ENCODE measurements at places on chromosomes 7 and 10.

- DNase-seq, result no peak
Measured at GRCh38 chr10:123938890-123939289, 47.3 kb upstream of the CPXM2 start.

DNA sequence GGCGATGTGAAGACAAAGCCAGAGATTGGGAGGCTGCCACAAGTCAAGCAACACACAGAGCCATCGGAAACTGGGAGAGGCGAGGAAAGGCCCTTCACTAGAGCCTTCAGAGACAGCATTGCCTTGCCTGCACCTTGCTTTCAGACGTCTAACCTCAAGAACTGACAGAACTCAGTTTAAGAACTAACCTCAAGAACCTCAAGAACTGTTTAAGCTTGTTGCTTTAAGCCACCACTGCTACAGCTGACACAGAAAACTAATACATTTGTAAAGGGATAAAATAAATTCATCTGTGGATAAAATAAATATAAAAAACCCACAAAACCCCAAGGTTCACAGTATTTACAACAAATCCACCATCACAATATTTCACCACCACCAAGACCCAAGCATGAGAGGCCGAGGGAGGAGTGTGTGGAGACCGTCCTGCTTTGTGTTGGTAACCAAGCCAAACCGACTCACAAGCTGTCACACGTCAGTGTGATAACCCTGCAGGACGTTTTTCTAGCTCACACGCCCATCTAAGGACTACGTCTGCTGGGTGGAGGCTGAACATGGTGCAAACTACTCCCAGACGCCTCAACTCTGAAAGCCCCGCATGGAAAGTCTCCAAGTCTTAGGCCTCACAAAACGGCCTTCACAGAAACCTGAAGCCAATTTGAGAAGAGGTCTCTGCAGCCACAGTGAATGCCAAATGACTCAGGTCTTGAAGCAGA, 116.8 kb downstream of the ABLIM1 start:
- no peak for DNase-seq

GRCh38 chr10:28253169-28253785, 49.6 kb downstream of the MPP7 start:
- no peak for DNase-seq

DNA sequence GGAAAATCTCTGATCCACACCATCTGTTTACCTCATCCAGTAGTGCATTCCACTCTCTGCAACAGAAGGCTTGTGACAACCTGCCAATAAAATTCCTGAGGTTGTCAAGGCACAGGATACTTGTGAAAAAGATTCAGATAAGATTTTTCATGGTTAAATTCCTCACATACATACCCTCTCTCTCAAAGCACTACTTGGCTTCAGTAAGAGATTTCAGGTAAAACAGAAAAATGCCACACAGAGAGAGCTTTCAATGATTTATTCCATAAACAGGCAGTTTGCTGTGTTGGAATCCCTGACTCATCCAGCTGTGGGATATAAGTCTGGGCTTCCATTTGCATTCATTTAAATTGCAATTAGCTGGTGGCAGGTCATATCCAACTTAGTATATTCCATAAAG, 99.7 kb upstream of the CAV2 start:
- peak; percentile 84 for DNase-seq

DNA sequence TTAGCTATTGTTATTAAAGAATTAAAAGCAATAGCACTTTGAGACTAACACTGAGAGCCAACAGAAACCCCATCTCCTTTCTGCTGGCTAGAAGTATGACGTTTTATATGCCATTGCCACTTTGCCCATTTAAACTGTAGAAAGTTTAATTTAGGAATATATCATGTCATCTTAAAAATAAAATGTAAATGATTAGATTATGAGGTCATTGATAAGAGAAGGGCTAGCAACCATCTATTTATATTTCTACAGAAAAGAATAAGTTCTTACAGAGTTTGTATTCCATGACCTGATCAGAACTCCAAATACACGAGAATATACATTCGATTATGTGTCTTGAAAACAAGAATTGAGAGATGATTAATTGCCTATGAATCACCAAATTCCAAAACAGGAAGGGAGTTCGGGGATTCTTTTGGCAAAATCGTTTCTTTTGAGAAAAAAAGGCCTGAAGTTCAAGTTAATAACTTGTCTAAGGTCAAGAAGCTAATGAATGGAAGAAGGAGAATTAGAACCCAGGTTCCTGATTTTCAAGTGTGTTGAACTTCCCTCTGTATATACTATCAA, 227.0 kb downstream of the TRIL start:
- no peak for DNase-seq

GRCh38 chr7:2488272-2488645, 12.1 kb upstream of the GRIFIN start:
- DNase-seq, result no peak

DNA sequence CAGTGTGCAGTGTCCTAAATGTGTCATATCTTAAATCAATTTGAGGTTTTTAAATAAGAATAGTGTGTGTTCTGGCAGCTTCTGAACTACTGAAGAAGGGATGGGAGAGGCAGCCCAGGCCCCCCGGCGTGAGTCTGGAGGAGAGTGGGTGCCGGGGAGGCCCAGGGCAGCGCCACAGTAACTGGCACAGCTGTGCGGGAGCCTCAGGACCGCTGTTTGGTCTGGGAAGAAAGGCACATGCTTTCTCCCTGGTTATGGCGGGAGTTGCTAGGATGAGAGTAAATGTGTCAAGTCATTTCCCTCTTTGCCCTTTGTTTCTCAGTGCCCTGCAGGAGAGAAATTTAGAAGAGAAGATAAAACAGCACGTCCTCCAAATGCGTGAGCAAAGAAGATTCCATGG, 31.9 kb upstream of the PWWP2B start:
- DNase-seq, result no peak

DNA sequence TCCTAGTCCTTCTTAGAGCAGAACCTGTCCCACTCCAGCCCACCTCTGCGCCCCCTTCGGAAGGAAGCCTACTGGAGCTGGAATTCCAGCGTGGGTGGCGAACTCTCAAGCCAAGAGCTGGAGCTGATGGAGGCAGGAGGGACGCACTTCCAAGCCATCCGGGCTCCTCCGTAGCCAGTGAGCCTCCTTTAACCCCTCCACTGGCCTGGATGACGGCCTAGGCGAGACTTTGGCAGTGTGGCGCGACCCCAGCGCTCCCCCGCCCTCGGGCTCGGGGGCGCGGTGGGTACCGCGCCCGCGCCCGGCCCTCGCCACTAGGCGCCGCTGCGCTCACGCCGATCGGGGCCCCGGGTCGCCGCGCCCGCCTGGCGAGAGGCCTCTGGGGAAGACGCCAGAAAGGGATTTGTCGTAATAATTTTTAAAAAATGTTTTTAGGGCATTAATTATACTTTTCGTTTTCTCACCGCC, 5.1 kb upstream of the EMX2 start:
- peak; percentile 67 for DNase-seq

DNA sequence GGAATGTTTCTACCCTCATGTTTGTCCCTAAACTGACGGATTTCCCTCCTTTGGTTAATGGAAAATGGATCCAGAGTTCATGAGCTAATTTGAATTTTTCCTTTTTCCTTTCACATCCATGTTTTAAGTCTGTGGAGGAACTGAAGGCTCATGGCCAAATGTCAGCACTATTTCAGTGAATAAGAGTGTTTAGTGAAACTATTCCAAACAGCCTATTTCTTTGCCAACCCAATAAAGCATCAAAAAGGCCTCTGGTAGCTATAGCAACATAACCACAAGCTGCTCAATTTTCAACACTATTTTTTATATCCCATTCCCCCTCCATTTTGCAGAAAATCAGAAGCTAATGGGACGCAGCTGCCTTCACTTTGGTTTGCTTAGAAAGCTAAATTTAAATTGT, 1454.1 kb downstream of the GATA3 start:
- DNase-seq, result no peak

DNA sequence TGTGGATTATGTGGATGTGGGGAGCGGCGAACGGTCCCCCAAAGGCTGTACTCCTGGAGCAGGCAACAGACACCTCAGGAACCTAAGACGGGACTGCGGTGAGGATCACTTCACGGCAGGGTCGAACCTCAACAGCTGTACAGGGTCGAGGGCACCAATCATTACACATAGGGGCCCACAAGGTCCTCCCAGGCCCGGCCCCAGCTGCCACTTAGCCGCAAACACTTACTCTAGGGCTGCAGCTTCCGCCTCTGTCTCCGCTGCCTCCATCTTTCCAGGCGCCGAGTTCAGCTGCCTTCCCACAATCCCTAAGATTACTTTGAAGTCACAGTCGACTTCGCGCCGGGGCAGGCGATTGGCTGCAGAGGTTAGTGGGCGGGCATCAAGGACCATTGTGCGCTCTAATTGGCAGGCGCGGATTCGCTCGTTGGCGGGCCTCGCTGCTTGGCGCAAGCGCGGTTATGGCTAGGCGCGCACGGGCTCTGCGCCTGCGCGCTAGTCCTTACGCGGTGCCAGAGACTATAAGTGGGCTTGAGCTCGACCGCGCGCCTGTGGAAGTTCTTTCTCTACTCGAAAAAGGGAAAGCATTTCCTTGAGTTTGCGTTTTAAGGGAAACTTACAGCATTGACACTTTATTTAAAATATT, at the start of gene ZWINT:
TSS of gene ZWINT (minus strand) at position 293 of the 646 bp plus-strand sequence. CDS start at position 270, 23 bp downstream.
- peak; percentile 97 for DNase-seq

- no peak for DNase-seq
Measured at GRCh38 chr7:45106-46090, 147.0 kb upstream of the FAM20C start.

DNA sequence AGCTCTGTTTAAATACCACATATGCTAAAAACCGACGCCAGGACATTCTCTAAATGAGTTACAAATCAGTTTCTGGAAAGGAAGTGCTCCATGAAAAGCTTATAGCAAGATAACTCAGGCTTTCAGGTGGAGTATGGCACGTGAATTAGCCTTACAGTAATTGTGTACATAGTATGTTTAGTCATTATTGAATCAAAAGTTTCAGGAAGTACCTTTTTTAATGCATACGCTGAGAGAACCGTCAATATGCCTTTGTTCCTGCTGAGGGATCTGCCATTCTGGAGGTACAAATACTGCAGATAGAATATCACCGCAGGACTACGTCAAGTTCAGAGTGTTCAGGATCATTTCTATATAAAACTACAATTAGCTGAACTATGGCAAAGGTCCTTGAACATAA, 45.7 kb downstream of the ANKMY2 start:
- DNase-seq, result no peak

DNA sequence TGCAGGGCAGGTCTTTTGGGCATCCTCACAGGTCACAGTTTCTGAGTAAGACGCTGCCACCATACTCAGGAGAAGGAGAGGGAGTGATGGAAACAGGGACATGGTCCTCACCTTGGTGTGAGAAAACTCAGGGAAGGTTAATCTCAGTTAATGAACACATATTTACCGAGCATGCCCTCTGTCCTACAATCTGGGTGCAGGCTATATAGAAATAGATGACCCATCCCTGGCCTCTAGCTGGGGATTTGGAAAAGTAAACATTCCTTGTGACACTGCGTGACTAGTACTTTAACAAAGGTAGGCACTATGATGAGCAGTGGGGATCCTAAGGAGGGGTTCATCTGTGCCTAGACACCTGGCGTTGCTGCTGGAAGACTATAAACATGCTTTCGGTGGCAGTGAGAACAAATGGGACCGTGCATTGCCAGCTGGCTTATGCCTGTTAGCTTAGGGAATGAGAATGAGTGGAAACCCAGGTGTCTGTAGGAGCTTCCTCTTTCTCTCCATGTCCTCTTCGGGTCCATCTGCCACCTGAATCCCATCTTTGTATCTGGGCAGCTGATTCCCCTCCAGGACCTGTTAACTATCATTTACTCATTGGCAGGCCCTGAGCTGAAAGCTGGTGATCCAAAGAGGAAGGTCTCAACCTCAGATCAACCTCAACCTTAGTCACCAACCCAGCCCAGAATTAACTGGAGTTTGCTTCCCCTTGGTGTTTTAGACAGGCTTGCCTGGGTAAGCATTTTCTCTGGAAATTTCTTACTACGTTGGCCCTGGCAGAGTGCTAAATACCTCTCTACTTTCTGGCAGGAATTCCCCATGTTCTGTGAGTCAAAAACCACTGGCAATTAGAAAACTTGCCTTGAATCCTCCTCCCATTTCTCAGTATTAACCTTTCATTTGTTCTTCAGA, 794 bp downstream of the MBL2 start:
- DNase-seq, result peak; percentile 80

DNA sequence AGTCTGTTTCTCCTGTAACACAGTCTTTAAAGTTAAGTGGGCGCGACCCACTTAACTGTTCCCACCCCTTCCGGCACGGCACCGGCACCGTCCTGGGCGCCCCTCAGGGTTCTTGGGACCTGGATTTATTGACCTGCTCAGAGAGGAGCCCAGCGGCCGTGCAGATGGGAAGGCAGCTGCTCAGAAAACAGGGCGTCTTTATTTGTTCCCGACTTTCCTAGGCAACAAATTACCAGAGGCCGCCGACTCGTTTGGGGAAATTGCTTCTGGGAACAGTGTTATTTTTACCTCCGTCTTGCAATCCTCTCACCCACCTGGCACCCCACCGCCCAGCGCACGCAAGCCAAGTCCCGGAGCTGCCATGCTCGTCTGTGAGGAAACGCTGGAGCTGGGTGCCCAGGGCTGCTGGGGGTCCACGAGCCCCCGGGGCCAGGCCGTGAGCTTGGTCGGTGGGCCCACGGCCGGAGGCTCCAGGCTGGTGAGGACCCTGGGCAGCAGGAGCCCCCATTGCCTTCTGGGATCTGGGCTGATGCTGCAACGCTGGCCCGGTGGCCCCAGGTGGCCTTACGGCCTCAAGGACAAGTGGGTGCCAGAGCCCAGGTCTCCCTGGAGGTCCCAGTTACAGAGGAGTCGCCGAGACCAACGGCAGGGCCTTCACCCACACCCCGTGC, 14.9 kb upstream of the ADGRA1 start:
- no peak for DNase-seq

GRCh38 chr7:41503438-41503837, 199.5 kb downstream of the INHBA start:
- DNase-seq, result no peak

GRCh38 chr10:114686013-114686412, 27.9 kb upstream of the ABLIM1 start:
- DNase-seq, result peak; percentile 66

DNA sequence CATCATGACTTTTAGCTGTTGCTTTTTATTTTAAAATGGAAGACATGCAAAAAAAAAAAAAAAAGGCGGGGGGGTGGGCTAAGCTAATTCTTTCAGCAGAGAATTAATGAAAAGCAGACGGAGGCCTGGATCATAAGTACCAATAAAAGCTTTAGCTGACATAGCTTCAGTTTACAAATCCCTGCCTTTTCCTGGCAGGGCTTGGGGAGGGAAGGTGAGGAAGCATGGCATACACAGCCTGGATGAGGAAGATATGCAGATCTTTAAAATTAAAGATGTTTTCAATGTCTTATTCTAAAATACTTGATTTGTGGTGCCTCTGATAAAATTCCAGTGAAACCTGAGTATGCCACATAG, 57.0 kb downstream of the ICA1 start:
- DNase-seq, result no peak

DNA sequence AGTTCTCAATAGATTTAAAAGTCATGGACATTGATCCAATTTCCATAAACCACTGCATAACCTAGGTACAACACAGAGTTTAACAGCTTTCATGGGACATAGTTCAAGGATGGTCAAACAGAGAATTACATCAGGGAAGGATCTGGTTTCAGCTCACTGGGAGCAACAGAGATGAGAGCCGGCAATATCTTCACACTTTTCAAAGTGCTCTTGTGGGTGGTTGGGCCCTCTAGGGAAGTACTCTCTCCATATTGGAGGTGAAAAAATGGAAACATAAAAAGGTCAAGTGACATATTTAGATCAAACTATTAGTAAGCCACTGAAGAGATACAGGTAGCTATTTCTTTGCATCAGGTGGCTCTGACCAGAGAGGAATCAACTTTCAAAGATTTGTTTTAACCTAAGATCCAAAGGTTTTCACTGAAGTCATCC, 61.8 kb upstream of the LRRN3 start:
- DNase-seq, result no peak

- DNase-seq, result no peak
Measured at GRCh38 chr10:11300026-11300425, 282.4 kb downstream of the CELF2 start.

- DNase-seq, result no peak
Measured at GRCh38 chr10:14549496-14549895, 218.8 kb upstream of the FRMD4A start.

Measured in kidney tubule cell (primary cell).